ENCODE measurements at places on chromosomes 7 and 10.

GRCh38 chr10:132326925-132327324, 5.1 kb upstream of the LRRC27 start:
- DNase-seq: no peak

DNA sequence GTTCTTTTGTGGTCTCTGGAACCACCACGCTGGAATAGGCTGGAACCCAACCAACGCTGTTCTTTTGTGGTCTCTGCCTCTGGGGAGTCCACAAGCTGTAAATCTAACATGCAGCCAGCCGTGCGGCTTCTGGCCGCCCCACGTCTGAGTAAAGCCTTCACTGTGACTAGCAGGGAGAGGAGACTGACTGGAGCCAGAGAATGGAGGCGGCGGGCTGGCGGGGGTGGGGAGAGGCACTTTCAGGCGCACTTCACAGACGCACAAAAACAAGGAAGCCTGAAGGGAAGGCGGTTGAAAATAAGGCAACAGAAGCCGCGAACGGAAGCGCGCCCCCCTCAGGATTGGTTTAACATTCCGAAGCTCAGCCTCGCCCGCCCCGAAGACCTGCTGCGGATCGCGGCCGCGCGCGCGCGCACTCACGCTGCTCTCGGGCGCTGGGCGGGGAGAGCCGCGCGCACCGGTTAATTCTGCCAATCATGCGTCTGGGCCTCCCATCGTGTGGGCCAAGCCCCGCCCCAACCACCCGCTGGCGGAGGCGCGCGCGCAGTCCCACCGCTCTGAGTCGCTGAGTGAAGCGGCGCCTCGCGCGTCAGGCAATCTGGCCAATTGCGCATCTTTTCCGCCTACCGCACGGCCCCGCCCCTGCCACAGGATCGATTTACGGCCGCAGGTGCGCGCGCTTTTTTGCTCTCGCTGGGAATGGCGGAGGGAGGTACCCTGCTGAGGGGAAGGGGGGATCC, at the start of gene SFR1:
SFR1 (plus strand) TSS at position 687 of the 740 bp plus-strand sequence; CDS start at position 700, 13 bp downstream.
- DNase-seq: peak; percentile 93

DNA sequence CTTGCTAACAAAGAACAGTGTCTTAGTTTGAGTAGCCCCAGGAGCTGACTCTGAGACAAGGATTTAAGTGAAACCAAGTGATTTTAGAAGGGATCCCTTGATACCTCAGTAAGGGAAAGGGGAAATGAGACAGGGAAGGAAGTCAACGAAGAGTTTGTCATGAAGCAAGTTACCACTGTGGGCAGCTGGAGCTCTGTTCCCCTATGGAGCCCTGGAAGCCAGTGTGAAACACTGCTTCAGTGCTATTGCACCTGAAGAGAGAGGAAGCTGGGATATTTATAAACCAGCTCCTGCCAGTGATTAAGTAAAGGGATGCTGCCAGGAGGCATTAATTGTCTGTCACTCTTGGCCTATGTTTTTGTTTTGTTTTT, 58.9 kb upstream of the WAPL start:
- DNase-seq: no peak

DNA sequence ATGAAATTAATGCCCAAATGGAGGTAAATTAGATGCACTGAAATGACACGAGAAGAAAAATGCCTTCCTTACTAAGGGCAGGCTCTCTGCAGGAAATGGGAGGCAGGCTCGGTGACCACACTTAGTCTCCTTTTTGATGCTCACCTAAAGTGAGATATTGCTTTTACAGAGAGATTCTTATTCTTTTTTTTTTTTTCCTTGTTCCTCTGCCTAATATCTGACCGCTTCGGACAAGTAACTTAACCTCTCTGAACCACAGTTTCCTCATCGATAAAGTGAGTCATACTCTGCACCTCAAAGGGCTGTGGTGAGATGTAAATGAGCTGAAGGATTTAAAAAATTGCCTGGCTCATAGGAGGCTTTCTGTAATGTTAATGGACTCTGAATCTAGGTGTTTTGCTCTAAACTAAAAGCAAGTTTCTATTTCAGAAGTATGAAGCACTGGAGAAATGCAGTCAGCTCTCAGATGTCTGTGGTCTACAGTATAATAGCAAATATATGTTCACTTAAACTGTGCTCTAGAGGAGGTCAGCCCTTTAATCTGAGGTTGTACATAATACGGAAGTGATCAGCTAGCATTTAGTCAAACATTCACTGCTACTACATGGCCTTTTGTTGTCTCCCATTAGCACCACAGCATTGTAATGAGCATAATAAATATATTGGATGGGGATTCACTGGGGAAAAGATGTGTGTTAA, 23.2 kb downstream of the NKX2-3 start:
- DNase-seq: no peak

- DNase-seq: peak; percentile 55
Observed at GRCh38 chr7:17640730-17641377, 299.4 kb downstream of the SNX13 start.

GRCh38 chr7:82110146-82110840, 333.3 kb downstream of the CACNA2D1 start:
- peak; percentile 24 for DNase-seq

- no peak for DNase-seq
Observed at GRCh38 chr10:106158241-106158640, 1006.3 kb downstream of the SORCS1 start.

GRCh38 chr10:43252783-43253341, 14.0 kb downstream of the RASGEF1A start:
- DNase-seq: peak; percentile 30

DNA sequence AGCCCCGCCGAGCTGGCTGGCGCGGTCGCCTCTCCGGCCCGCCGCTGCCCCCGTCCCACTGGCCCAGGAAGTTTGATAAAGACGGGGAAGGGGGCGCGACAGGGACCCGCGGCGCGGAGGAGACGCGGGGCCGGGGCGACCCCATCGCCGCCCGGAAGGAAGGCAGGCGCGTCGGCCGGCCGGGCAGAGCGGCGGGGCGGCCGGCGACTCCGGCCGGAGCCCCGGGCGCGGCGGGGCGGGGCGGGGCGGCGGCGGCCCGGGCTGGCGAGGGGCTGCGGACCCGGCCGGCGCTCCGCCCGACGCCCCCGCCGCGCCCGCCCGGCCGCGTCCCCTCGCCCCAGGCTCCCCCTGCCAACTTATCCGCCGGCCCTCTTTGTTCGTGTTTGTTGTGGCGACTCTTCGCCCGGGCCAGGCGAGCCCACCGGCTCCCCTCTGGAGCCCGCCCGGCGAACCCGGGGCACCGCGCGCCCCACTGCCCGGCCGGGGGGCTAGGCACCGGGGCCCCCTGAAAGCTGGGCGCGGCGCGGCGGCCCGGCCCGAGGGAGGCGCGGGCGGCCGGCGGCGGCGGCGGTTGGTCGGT, 571 bp downstream of the KDM7A start:
- peak; percentile 64 for DNase-seq

- no peak for DNase-seq
Observed at GRCh38 chr10:127451628-127452027, 97.5 kb upstream of the NPS start.

- DNase-seq: no peak
Observed at GRCh38 chr7:151684408-151685175, 164.9 kb upstream of the RHEB start.

DNA sequence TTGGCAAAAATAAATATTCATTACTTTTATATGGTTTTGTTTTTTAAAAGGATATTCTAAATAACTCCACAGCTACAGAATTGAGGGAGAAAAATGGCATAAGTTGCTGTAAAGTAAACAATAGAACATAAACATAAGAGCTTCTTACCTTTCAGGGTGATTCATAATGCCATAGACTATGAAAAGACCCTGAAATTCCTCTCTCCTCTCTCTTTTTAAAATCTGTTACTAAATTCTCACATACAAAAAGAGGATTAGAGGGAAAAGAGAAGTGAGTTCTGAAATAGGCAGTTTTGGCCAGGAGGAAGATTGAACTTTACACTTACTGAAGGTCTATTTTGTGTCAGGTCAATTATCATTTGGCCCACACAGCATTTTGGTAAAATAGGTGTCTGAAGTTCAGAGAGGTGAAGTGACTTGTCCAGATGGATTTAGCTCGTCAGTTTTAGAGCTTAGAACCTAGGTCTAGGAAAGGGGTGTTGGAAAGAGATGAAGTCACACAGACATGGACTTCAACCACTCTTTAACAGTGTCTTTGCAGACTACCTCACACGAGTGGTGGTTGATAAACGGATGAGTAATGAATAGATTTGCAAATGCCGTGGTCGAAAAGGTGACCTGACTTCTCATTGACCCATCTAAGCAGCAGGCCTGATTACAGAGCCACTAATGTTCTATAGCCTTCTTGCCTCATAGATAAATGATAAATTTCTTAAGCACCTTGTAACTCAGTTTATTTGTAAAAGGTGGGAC, 190.6 kb upstream of the CCDC6 start:
- DNase-seq: no peak

DNA sequence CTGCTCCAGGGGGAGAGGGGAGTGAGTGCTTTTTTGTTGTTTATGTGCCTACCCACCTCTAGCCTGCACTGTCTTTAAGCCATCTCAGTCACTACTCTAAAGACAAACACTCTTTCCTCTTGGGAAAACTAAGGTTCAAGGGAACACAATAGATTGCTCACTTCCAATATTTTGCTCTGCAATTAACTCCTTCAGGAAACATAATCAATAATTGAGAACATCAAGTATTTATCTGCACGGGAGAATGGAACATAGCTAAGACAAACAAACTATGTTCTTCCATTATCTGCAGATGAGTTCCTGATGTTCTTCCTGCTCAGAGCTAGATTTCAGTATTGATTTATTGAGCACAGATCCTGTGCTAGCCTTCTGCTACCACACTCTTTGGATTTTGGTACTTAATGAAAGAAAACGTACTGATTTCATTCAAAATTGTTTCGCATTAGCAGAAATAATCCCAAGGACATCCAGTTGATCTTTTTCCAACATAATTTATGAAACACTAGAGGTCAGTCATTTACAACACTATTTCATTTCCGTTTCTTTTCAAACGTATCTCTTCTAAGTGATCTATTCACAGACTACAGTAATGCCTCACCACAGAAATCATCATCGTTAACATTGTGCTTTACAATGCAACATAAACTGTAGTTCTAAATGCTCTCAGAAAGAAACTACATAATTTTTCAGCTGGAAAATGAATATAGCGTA, 8.3 kb downstream of the NEBL start:
- DNase-seq: no peak

- no peak for DNase-seq
Observed at GRCh38 chr7:131226514-131226865, 101.2 kb upstream of the MKLN1 start.

- DNase-seq: no peak
Observed at GRCh38 chr7:40348126-40348728, 213.4 kb downstream of the SUGCT start.

DNA sequence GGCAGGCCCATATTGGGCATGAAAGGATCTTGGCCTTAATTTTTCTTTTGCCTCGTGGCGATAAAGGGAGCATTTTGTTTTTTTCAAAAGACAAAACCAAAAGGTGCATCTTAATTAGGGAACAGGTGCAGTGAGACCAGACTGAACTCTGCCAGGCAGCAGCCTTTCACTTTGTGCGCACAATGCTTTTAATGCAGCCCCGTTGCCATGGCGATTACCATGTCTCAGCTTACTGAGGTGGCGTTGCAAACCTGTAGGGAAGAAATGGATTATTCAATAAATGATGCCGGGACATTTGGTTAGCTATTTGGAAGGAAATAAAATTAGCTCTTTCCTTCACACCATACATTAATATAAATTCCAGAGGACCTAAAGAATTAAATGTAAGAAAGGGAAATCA, 61.9 kb downstream of the MYL10 start:
- DNase-seq: no peak

GRCh38 chr7:18419456-18419855, 76.1 kb upstream of the HDAC9 start:
- DNase-seq: no peak

DNA sequence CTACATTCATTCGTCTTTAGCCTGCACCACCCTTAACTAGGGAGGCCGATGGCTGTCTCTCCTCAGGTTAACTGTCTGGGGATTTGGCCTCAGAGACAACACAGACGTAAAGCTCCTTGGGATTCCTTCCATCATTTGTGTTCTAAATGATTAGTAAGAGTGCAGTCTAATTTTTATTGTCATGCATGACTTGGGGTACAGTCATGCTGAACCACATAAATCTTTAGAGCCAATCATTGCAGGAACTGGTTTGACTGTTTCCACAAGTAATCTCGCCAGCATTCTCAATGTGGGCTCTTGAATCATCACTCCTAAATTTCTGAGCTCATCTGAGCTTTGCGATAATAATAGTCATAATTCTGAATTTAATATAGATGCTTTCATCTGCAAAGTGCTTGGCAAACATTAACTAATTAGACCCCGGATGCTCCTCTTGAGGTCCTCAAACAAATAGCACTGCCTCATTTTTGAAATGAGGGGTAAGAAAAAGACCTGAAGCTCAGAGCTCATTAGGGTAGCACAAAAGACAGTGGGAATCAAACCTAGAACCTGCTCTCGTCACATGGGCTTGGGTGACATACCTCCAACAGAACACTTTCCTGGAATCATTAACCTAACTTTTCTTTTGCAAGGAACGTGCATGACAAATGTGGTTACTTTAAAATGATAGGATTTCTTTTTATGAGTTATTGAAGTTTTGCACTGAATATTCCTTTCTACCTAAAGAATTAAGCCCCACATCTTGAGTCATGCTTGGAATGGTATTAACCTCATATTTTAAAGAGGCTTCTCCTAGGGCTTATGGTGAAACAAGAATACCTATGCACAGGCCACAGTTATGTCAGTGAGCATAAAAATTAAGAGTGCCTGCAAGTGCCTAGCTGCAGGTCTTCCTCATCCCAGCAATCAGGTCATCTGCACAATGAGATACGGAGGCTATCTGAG, 118.9 kb upstream of the NRP1 start:
- DNase-seq: no peak

DNA sequence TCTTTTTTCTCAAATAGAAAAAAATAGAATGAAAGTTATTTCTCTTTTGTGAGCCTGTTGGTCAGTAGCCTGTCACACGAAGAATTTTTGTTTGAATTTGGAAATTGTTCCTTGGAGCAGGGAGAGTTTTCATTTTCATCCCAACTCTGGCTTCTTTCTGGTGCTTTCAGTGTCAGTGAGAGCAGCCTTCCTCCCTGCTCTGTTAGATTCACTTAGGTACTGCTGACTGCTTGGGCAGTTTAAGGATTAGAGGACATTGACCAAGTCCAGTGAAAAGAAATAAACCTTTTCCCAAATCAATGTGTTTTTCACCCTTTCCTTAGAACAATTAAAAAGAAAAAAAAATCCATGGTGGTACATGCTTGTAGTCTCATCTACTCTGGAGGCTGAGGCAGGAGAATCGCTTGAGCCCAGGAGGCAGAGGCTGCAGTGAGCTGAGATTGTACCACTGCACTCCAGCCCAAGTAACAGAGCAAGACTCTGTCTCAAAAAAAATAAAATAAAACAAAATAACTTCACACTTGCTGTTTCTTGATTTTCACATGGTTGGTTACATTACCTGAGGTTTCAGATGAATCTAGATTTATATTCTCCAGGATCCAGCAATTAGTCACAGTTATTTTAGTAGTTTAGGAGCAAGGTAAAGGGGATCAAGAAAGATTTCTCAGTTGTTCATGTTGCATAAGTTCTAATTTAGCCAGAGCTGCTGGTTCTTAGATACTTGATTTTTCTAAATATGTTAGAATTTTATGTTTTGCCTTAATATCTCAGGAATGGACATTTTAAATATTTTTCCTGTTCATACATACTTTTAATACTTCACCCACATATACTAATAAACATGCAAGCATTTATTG, 63.1 kb downstream of the ZNRF2 start:
- DNase-seq: no peak

All from D341Med (cell line).